ENCODE measurements at places on chromosomes 4 and X. TPM values are rescaled to one million over a fixed set of nuclear protein-coding genes. Genes with fewer than 3 reads are reported as not detected.

GRCh38 chr4:67288964-67289363 is 256.3 kb downstream of the CENPC start:
- no peaks in the 10 kb centered on the region for H3K4me1 ChIP-seq
- DNase-seq: no peak
- no peak overlapping the region for H3K27ac ChIP-seq
- no peaks in the 10 kb centered on the region for H3K27me3 ChIP-seq
- H3K4me3 ChIP-seq: no peak overlapping the region

DNA sequence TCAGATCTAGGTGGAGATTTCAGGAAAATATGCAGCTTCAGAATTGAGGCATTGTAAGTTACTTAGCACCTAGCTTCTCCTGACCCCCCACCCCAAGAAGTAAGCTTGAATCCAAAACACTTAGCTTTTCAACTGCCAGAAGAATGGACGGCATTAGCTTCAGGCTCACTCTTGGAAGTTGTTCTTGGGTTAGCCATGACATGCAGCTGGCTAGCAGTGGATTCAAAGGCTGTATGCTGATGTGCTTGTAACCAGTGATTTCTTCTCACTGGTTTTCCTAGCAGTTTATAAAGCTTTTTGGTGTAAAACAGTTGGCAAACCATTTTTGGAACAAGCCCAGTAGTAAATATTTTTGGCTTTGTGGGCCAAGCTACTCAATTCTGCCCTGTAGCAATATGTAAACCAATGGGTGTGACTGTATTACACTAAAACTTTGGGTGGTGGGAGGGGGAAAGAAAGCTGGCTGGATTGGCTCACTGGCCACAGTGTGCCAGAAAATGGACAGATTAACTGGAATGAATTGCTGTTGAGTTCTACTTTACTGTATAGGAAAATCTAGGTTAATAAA is 85.6 kb downstream of the SHROOM2 start:
- H3K27ac ChIP-seq: no peak overlapping the region
- no peak overlapping the region for H3K4me3 ChIP-seq
- H3K27me3 ChIP-seq: no peaks in the 10 kb centered on the region
- no peaks in the 10 kb centered on the region for H3K4me1 ChIP-seq
- H3K36me3 ChIP-seq: no peaks in the 10 kb centered on the region

DNA sequence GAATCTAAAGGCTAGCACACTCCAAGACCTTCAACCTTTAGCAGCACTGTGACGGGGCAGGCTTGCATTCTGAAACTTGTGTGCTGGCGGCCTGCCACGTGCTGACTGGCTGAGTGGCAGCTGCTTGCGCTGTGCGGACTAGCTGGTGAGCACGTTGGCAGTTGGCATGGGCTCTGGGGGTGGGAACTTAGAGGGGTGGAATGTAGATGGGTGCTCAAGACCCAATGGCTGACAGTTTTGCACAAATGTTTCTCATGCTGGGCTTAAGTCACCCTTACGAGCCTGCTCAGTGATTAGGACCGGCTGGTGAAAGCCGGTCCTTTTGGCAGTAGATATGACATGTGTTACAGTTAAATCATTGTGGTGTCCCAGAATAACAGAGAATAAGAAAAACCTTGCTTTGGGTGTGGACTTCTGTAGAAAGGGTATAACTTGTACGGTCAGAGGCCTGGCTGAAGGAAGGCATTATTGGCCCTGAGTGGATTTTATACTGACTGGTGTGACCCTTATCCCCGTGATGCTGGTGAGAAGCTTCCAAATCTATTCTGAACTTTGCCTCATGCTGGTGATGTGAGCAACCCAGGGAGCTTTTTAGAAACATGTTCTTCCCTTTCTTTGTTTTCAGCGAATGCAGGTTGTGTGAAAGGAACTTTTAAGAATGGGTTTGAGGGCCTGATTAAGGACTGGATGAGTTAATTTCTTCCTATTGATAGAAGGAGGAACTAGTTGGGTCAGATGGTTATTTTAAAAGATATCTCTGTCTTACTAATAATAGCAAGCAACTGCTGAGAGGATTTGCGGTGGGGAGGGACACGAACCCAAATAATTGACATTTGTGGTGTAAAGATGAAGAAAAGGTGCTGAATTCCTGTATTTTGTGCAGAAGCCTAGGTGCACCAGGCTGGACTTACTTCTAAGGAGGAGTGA is 107.4 kb upstream of the SLC4A4 start:
- peak overlapping the region; percentile 81 for H3K27ac ChIP-seq
- H3K36me3 ChIP-seq: no peaks in the 10 kb centered on the region
- peaks cover 28% of the 10 kb centered on the region for H3K4me1 ChIP-seq
- no peaks in the 10 kb centered on the region for H3K27me3 ChIP-seq
- peak; percentile 98 for DNase-seq

GRCh38 chr4:141473952-141474351 is 162.4 kb upstream of the IL15 start:
- H3K27me3 ChIP-seq: no peaks in the 10 kb centered on the region
- no peak for DNase-seq
- no peaks in the 10 kb centered on the region for H3K36me3 ChIP-seq
- H3K27ac ChIP-seq: no peak overlapping the region
- H3K4me3 ChIP-seq: no peak overlapping the region
- no peaks in the 10 kb centered on the region for H3K4me1 ChIP-seq

- no peaks in the 10 kb centered on the region for H3K27me3 ChIP-seq
- peaks cover 6% of the 10 kb centered on the region for H3K4me1 ChIP-seq
- H3K27ac ChIP-seq: no peak overlapping the region
- DNase-seq: no peak
These were observed 583 bp downstream of the RASL11B start for GRCh38 chr4:52862639-52863161.

The CTAG2 gene
- not detected for total RNA-seq

GRCh38 chr4:8380511-8381415 is 59.8 kb downstream of the ACOX3 start:
- no peak overlapping the region for H3K4me3 ChIP-seq
- H3K27ac ChIP-seq: no peak overlapping the region
- no peaks in the 10 kb centered on the region for H3K36me3 ChIP-seq
- no peak for DNase-seq
- peaks cover 15% of the 10 kb centered on the region for H3K4me1 ChIP-seq

- H3K4me1 ChIP-seq: no peaks in the 10 kb centered on the region
- no peak overlapping the region for H3K4me3 ChIP-seq
- H3K27ac ChIP-seq: no peak overlapping the region
- H3K36me3 ChIP-seq: no peaks in the 10 kb centered on the region
- DNase-seq: no peak
- H3K27me3 ChIP-seq: no peaks in the 10 kb centered on the region
These were observed 21.4 kb upstream of the SLC10A6 start for GRCh38 chr4:86870442-86871069.

- H3K27ac ChIP-seq: no peak overlapping the region
- no peaks in the 10 kb centered on the region for H3K36me3 ChIP-seq
- no peaks in the 10 kb centered on the region for H3K27me3 ChIP-seq
These were observed 118.0 kb downstream of the PDE5A start for GRCh38 chr4:119510395-119511149.

DNA sequence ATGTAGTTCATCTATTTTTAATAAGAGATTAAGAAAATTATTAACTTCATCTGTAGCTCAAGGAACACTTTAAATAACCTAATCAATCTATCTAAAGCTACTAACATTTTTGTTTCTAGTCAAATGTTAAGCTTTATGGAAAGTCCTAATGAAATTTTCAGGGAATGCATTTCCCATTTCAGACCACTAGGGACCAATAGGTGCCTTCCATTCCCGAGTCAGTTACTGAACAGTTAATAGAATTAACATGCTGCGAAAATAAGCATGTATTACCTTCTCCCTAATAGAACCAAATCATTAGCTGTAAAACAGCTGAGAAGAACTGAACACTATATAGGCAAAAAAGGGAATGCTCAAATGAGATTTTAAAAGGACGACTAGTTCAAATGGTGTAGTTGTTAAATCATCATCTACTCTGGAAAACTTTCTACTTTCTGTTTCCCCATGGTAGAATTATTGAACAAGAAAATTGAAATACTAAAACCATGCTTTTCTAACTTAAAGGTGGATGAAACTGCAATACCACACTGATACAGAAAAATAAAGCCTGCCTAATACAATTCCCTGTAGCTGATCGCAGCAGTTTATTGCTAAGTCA is 22.5 kb downstream of the STX18 start:
- H3K36me3 ChIP-seq: no peaks in the 10 kb centered on the region
- H3K27ac ChIP-seq: no peak overlapping the region
- peaks cover 7% of the 10 kb centered on the region for H3K4me1 ChIP-seq
- H3K27me3 ChIP-seq: no peaks in the 10 kb centered on the region
- DNase-seq: no peak
- no peak overlapping the region for H3K4me3 ChIP-seq

GRCh38 chrX:21779095-21779494 is 21.2 kb upstream of the SMPX start:
- no peaks in the 10 kb centered on the region for H3K4me1 ChIP-seq
- H3K27me3 ChIP-seq: no peaks in the 10 kb centered on the region
- DNase-seq: no peak
- no peak overlapping the region for H3K4me3 ChIP-seq
- H3K27ac ChIP-seq: no peak overlapping the region

The CD38 gene
- total RNA-seq: 6.4 TPM

DNA sequence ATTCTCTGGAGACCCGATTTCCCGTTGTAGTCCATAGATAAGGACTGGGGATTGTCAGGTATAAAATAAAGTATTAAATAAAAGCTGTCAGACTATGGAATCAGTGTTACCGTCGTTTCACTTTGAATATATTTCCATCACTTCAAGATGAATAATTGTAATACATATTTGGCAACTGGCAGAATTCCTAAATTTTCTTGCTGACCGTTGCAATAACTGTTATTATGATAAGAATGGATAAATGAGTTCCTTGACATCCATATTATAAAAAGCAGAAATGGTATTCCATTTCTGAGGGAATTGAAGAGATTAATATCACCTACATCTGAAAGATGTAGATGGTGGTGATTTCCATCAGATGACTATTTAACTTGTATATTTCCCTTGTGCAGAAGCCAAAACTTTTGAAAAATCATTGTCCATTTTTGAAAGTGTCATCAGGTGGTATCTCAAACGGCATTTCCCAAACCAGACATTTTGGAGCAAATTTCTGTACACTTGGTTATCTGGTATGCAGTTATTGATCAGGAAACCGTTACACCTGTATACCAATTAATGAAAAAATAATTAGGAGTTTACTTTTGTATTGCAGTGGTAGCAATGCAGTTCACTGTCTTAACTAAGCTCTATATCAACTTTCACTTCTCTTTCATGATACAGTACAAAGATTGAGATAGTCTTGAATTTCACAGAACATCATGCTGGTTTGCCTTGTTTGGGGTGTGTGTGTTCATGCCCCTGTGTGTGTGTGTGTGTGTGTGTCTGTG is 878.5 kb downstream of the PCDH18 start:
- H3K36me3 ChIP-seq: no peaks in the 10 kb centered on the region
- no peak overlapping the region for H3K27ac ChIP-seq
- no peaks in the 10 kb centered on the region for H3K27me3 ChIP-seq

DNA sequence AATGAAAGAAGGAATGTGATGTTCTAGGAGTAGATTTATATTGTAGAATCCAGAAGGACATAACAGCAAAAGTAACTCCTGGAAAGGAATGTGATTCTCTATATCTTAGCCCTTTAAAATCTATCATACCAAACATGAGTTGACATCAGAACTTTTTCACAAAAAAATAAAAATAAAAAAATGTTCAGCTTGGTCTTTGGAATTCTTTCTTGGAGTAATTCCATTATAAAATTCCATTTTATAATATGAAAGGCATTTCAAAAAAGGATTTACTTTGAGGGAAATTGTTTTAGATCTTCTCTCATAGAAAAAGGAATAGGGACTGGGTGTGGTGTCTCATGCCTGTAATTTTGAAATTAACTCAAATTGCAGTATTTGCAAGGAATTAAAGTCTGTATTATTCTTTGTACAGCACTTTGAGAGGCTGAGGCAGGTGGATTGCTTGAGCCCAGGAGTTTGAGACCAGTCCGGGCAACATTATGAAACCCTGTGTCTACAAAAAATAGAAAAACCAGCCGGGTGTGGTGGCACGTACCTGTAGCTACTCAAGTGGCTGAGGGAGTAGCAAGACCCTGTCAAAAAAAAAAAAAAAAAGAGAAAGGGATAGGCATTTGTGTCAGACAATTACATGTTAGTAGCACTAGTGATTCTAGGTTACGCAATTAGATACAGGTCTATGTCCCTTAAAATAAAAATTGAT is 134.9 kb downstream of the SLC4A4 start:
- no peaks in the 10 kb centered on the region for H3K36me3 ChIP-seq
- H3K4me3 ChIP-seq: no peak overlapping the region
- H3K27me3 ChIP-seq: no peaks in the 10 kb centered on the region
- H3K27ac ChIP-seq: peak overlapping the region; percentile 29
- no peaks in the 10 kb centered on the region for H3K4me1 ChIP-seq
- peak; percentile 61 for DNase-seq

The BEX1 gene
- total RNA-seq: 10.5 TPM

The F8 gene
- total RNA-seq: 17.3 TPM

- no peak for DNase-seq
- no peak overlapping the region for H3K4me3 ChIP-seq
- H3K36me3 ChIP-seq: no peaks in the 10 kb centered on the region
- no peak overlapping the region for H3K27ac ChIP-seq
These were observed 71.6 kb downstream of the PRRG1 start for GRCh38 chrX:37420756-37421155.

- no peak overlapping the region for H3K27ac ChIP-seq
- no peaks in the 10 kb centered on the region for H3K4me1 ChIP-seq
- H3K36me3 ChIP-seq: no peaks in the 10 kb centered on the region
- DNase-seq: no peak
These were observed 65.0 kb upstream of the GPR174 start for GRCh38 chrX:79079477-79079876.

The PDCL2 gene
- total RNA-seq: not detected

The NFXL1 gene
- total RNA-seq: 17.3 TPM

- H3K27me3 ChIP-seq: no peaks in the 10 kb centered on the region
- H3K4me3 ChIP-seq: no peak overlapping the region
- no peak overlapping the region for H3K27ac ChIP-seq
- no peaks in the 10 kb centered on the region for H3K4me1 ChIP-seq
- no peak for DNase-seq
These were observed 47.4 kb upstream of the PTCHD1 start for GRCh38 chrX:23287191-23287725.

The PABPC5 gene
- 3.8 TPM for total RNA-seq

GRCh38 chr4:17561195-17561909 is 15.6 kb upstream of the LAP3 start:
- H3K4me3 ChIP-seq: no peak overlapping the region
- no peaks in the 10 kb centered on the region for H3K27me3 ChIP-seq
- no peak for DNase-seq
- no peaks in the 10 kb centered on the region for H3K4me1 ChIP-seq

The AMBN gene
- not detected for total RNA-seq

GRCh38 chrX:101450085-101450484 is 35.2 kb upstream of the ARMCX4 start:
- H3K27ac ChIP-seq: peak overlapping the region; percentile 11
- no peak for DNase-seq
- H3K27me3 ChIP-seq: no peaks in the 10 kb centered on the region
- peaks cover 15% of the 10 kb centered on the region for H3K4me1 ChIP-seq
- no peaks in the 10 kb centered on the region for H3K36me3 ChIP-seq

The PHKA1 gene
- total RNA-seq: 16.1 TPM

- peak; percentile 12 for DNase-seq
- H3K27ac ChIP-seq: no peak overlapping the region
- no peaks in the 10 kb centered on the region for H3K36me3 ChIP-seq
- H3K27me3 ChIP-seq: no peaks in the 10 kb centered on the region
These were observed 29.6 kb downstream of the MFAP3L start for GRCh38 chr4:169996379-169997240.

GRCh38 chr4:4260185-4260751 is 12.2 kb upstream of the TMEM128 start:
- no peaks in the 10 kb centered on the region for H3K27me3 ChIP-seq
- DNase-seq: no peak
- no peaks in the 10 kb centered on the region for H3K36me3 ChIP-seq
- no peak overlapping the region for H3K27ac ChIP-seq
- H3K4me3 ChIP-seq: no peak overlapping the region
